Activated naive CD4-positive, alpha-beta T cell treated with anti-CD3 and anti-CD28 coated beads, Interleukin-2, amount 10 ng/mL, durations not matched to agents 5 hours and 36 hours (primary cell): ENCODE measurements at places on chromosomes 3 and 15. TPM values are rescaled to one million over a fixed set of nuclear protein-coding genes. Genes with fewer than 3 reads are reported as not detected.

Gene U2SURP
- total RNA-seq, result 103 TPM

Gene THRB
- total RNA-seq, result not detected

Gene ACTC1
- not detected for total RNA-seq

Gene PP2D1
- not detected for total RNA-seq

Gene TMCO5A
- total RNA-seq, result not detected

Gene PLSCR5
- total RNA-seq, result not detected

Gene CGGBP1
- total RNA-seq, result 97.8 TPM

Gene LCTL
- not detected for total RNA-seq

Gene CCDC39
- not detected for total RNA-seq

Gene ARGFX
- not detected for total RNA-seq

Gene GALNT15
- total RNA-seq, result not detected

Gene IQCB1
- total RNA-seq, result 30.1 TPM

Gene PLA2G4B
- total RNA-seq, result 14.4 TPM

Gene IL20RB
- 0.67 TPM for total RNA-seq

Gene HESX1
- not detected for total RNA-seq

Gene SLC27A2
- 5.7 TPM for total RNA-seq

Gene PLAAT1
- not detected for total RNA-seq

Gene FBXL2
- not detected for total RNA-seq

Gene CFAP91
- not detected for total RNA-seq

Gene NR2F2
- not detected for total RNA-seq

Gene SEMA5B
- total RNA-seq, result not detected

Gene LEKR1
- total RNA-seq, result 1.3 TPM

Gene ZSCAN2
- 6.5 TPM for total RNA-seq

Gene LRRC31
- total RNA-seq, result not detected

Gene IL16
- 319 TPM for total RNA-seq

Gene ISLR2
- not detected for total RNA-seq

Gene ZNF592
- 37.3 TPM for total RNA-seq

Gene FBXL22
- 1.1 TPM for total RNA-seq

Gene ZDHHC3
- total RNA-seq, result 50.8 TPM

Gene KBTBD8
- total RNA-seq, result 9.3 TPM

Gene ST3GAL6
- 0.10 TPM for total RNA-seq

Gene ST8SIA2
- not detected for total RNA-seq

Gene PPARG
- total RNA-seq, result 0.20 TPM

Gene IMPG2
- 0.58 TPM for total RNA-seq

Gene DCBLD2
- total RNA-seq, result 2.5 TPM

Gene GOLGA6L7
- total RNA-seq, result not detected

Gene BTLA
- total RNA-seq, result 74.4 TPM

Gene PSMD6
- total RNA-seq, result 74.1 TPM

Gene SLC28A2
- not detected for total RNA-seq

Gene CKMT1B
- total RNA-seq, result not detected

Gene CADM2
- not detected for total RNA-seq

Gene DIPK2A
- 21.5 TPM for total RNA-seq

Gene SLC28A1
- total RNA-seq, result not detected

Gene STAC
- not detected for total RNA-seq

Gene C3orf22
- not detected for total RNA-seq

Gene TIGIT
- 3.1 TPM for total RNA-seq

Gene HDC
- not detected for total RNA-seq

Gene SIDT1
- 19.7 TPM for total RNA-seq

Gene DUOXA2
- not detected for total RNA-seq

Gene MUSTN1
- 2.5 TPM for total RNA-seq

Gene TNIK
- total RNA-seq, result 68.1 TPM

Gene NPAP1
- not detected for total RNA-seq

Gene DNAH12
- total RNA-seq, result 0.08 TPM

Gene GOLGA8H
- not detected for total RNA-seq
